ENCODE measurements at places on chromosomes 7 and 10.

- DNase-seq = no peak
These were observed 57.4 kb upstream of the TFEC start for GRCh38 chr7:116087984-116088383.

DNA sequence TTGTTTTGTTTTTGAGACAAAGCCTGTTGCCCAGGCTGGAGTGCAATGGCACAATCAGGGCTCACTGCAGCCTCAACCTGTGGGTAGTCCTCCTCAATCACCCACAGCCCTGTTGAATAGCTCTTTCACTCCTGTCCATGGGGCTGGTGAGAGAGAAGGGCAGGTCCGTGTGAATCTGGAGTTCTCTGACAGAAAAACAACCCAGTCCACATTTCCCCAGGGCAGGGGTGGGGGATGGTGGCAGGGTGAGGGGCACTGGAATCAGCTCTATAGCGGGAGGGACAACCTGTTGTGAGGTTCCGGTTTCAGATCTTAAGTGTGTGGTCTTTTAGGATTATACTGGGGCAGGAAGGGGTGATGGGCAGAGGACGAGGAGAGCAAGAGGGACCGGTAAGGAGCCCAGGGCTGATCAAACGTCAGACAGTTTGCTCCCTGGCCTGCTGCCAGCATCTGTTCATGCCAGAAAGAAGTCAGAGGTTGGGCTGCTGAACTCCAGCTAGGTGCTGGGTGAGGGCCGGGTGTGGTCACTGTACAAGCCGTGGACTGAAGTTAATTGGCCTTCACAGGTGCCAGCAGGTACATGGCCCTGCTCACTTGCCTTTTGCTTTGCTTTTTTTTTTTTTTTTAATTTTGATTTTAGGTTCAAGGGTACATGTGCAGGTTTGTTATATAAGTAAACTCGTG lies 33.2 kb upstream of the MKRN1 start:
- no peak for DNase-seq

GRCh38 chr10:60433684-60434083 lies 44.0 kb upstream of the ANK3 start:
- DNase-seq = no peak

GRCh38 chr7:114966156-114966555 lies 44.3 kb downstream of the MDFIC start:
- DNase-seq = no peak

DNA sequence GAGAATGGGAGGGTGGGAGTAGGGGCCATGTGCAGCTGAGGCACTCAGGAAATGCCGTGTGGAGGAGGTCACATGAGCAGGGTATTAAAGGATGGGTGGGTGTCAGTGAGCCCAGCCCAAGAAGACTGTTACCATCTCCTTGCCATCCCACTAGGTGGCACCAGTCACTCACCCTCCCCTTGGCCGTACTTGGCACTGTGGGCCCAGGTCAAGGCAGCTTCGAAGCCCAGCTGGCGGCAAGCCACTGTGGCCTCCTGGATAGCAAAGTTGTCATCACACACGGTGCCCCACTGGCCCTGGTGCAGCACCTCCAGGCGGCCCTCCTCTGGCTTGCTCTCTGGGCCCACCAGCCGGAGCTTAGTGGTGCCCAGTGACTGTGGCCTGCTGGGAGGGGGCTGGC lies 5.4 kb downstream of the LOXL4 start:
- no peak for DNase-seq

- DNase-seq = no peak
These were observed 118.9 kb downstream of the SND1 start for GRCh38 chr7:127770885-127771284.

DNA sequence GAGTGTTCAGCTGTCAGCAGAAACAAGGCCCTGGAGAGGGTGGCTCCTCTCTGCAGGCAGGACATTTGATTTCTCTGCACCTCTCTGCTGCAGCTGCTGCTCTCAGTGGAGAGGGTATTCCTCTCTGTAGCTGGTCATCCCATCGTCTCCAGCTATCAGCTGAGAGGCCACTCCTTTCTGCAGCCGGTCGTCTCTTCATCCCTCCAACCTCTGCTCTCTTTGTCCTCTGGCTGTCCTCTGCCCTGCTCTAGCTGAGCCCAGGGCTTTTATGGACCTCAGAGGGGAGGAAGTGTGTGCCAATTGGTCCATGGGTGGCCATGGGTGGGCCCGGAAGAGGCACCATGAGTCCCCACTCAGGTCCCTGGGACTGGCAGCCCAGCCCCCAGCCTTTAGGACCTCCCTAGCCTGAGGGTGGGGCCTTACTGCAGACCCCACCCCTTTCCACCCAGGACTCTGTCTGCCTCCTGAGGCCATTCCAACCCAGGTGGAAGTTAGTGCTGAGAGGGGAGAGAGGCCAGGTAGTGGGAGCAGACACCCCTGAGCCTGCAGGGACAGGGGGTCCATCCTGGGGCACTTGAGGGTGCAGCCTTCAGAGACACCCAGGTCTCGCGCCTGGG lies 26.2 kb upstream of the CDCA7L start:
- no peak for DNase-seq

GRCh38 chr7:22628112-22628511 lies 98.9 kb upstream of the IL6 start:
- no peak for DNase-seq

DNA sequence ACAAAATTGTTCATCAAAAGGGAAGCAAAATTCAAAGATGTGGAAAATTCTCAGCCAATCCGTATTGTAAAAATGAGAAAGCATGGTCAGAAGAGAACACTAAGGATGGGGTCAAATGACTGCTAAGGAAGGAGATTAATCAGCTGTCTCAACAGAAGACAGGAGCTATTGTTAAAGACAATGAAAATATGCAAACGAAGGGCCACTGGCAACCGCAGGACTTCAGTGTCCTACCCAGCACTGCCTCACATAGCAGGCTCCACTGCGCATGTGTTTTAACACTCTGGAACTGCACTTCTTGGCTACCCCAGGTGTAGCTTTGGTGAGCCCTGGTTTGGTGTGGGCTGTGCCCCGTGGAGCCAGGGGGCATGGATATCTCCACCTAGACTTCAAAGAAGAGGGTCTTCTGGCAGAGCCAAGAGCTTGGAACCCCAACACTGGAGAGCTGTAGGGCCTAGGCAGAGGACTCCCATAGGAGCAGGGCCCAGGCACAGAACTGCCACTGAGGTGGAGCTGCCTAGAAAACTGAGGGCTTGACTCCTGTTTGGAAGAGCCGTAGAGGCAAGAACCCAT lies 176.2 kb upstream of the GDF10 start:
- DNase-seq = no peak

DNA sequence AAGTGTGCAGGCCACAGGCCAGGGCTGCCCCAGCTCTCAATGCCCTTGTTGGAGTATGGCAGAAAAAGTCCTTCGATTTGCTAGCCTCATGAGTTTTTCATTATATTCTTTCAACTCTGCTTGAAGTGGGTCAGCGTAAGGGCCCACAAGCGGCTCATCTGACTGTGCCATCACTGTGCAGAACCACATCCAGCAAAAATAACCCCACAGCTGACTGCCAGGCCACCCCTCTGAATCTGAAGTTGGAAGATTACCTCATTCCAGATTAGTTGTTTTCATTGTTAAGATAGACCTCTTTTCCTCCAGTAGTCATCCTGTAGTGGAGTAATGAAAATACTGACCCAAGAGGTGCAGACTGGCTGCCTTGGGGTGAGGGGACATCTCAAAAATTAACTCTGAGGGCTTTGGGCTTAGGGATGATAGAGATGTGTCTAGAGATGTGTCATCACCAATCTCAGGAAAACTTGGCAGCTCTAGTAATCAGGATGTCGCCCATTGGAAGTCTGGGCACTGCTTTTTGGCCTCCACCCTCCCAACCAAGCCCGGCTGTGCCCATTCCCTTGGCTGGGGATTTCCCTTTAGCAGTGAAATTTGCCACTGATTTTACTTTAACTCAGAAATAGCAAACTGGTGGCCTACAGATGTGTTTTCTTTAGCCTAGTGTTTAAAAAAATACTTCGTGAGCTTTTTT lies 164.3 kb downstream of the LCOR start:
- no peak for DNase-seq

DNA sequence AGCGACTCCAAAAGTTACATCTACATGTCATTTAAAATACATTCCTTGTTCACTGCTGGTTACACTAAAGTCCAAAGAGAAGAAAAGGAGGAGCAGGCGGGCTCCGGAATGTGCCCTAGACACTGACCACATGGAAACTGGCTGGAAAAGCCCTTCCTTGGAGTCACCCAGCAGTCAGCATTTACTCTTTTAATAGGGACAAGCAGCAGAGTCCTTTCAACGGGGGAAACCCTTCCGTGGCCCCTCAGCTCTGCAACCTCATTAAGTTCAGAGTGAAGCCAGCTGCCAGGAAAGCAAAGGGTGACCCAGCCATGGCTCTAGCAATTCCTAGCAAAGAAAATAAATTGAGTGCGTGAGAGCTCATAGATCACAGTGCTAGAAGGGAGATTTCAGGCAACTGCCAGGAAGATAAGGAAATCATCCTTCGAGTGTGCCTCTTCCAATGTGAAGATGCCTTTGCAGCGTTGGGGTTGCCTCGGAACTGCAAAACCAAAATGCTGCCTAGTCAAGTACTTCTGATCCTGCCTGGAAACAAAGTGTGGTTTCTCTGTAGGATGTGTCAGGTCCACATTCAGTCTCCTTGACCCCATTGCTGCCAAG lies 101.6 kb downstream of the SORBS1 start:
- DNase-seq = no peak

GRCh38 chr7:140036224-140036962 lies 26.4 kb downstream of the PARP12 start:
- no peak for DNase-seq

- DNase-seq = no peak
These were observed 323.0 kb downstream of the GALNT17 start for GRCh38 chr7:71454981-71455380.

DNA sequence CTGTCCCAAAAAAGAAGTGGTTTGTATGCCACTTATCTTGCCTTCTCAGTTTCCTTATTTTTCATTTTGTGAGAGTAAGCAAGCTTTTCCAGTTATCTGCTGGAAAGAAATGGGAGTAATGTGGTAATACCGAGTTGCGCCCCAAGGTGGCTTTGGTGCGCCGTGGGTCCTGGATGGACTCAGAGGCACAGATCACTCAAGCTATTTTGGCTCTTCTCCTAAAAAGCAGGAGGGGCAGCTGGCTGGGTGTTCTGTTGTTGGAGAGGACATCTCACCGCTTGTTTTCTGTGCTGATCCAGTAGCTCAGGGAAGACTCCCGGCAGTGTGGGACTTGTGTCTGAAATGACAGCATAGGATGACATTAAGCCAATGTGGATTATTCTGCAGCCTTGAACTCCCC lies 16.4 kb downstream of the PRKRIP1 start:
- DNase-seq = no peak

DNA sequence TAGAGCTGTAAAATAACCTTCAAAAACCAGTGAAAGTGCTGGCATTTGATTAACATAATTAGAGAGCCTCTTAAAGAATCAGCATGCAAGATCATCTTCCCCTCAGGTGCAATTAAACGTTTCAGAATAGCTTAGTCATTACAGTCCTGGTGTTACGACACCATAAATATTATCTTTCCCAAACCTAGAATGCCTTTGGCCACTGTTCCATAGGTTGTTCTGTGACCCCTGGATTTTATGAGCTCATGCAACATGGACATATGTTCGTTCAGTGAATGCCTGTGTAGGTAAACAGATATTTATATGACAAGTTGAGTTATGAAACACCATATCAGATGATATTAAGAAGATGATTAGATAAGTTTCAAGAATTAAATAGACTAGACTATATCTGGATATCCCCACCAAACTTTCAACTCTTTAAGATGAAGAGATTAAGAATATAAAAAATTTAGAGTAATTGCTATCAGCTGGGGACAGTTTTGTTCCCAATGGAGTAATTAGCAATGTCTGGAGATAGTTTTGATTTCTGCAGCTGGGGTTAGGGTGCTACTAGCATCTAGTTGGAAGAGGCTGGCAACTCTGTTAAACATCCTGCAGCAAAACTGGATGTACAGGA lies 263.5 kb upstream of the DKK1 start:
- no peak for DNase-seq

- DNase-seq = no peak
These were observed 16.8 kb downstream of the APBB1IP start for GRCh38 chr10:26454891-26455290.

- DNase-seq = no peak
These were observed 19.9 kb upstream of the CCNY start for GRCh38 chr10:35316218-35316967.

DNA sequence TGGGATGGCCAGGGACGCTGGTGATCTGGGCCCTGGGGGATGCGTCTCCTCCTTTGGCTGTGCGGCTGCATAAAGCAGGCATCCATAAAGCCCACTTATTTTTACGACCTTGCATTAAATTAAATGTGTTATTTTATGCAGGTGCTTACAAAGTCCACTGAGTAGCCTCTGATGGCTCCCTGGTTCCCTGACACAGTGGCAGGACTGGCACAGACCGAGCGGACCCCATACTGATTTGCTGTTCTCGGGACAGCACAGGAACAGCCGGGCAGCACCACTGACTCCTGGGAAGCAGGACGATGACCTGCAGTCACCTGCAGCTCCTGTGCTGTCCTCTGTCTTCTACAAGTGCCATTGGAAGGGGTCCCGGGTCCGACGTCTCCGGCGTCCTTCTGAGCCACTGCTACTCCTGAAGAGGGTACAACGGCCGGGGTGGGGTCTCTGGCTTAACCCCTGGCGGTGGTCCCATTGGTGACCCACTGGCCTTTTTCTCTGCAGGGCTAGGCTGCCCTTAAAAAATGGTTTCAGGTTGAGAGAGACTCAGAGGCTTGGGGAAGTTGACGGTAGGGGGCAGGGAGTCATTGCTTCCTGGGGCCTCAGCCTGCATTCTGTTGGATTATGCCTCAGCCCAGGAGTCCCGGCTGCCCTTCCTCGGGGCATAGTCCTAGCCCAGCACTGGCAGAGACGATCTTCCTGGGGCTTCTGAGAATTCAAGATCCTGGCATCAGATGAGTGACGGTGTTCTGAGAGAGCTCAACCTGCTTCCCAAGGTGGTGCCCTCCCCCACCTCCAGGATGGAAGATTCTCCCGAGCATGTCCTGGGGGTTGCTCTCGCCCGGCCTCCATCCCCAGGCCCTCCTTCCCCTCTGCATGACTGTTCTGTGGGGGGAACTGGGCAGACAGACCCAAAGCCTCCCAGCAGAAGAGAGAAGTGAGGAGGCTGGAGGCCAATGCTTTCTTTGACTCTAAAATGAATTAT lies 330.1 kb downstream of the ADARB2 start:
- no peak for DNase-seq

DNA sequence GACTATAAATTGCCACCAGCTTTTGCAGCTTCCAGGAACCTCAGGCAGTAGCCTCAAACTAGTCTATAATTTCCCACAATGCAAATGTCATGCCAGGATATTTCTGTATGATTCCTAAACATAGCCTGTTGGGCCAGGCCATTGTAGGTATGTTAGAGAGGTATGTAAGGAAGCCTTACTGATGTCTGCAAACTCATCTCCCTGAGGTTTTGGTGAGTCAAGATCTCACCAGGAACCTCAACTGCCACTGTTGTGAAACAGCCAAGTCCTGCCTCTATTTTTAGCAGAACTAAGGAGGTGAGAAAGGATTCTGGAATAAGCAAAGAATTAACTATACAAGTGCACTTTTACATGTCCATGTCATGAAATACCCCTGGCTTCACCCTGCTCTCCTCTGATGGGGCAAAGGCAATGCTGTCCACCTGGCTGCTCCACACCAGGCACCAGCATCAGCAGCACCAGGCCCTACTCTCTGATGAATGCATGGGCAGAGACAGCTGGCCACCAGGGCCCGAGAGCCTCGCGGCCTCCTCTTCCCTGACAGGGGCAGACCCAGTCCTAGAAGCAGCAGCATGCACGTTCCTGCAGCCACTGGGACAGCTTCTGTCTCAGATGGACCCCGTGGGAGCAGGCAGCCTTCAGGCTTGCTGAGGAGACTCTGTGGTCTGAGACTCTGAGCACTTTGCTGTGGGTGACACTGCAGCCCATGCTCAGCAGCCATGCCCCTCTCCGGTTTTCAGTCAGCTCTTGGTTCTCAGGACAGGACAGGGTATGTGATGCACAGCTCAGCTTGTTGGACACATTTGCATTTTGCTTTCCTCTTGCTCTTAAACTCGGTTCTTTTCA lies 147.3 kb downstream of the ZMYND11 start:
- DNase-seq = no peak
